ENCODE measurements at places on chromosomes 3 and 15. TPM values are rescaled to one million over a fixed set of nuclear protein-coding genes. Genes with fewer than 3 reads are reported as not detected.

The GOLGA6B gene
- total RNA-seq: not detected

The UNC13C gene
- not detected for total RNA-seq

The SMAD3 gene
- total RNA-seq: 27.3 TPM

The ZDHHC23 gene
- total RNA-seq: 1.9 TPM

The SAMD7 gene
- total RNA-seq: not detected

The PPP2R3A gene
- 6.7 TPM for total RNA-seq

The ADAMTS9 gene
- total RNA-seq: 31.2 TPM

The GLCE gene
- 147 TPM for total RNA-seq

The TGM5 gene
- total RNA-seq: not detected

The RARRES1 gene
- 4.2 TPM for total RNA-seq

The NPAP1 gene
- not detected for total RNA-seq

The ZPLD1 gene
- 0.09 TPM for total RNA-seq

The SMC4 gene
- total RNA-seq: 60.0 TPM

The ILDR1 gene
- total RNA-seq: not detected

The NDN gene
- total RNA-seq: 22.9 TPM

The BHLHE40 gene
- total RNA-seq: 9.0 TPM

The PLCH1 gene
- 0.09 TPM for total RNA-seq

The SCAANT1 gene
- total RNA-seq: 1.2 TPM

The CHRM5 gene
- total RNA-seq: under 0.01 TPM

The LRTM1 gene
- not detected for total RNA-seq

The ANKRD34C gene
- not detected for total RNA-seq

The GNAT1 gene
- not detected for total RNA-seq

The TNFSF10 gene
- 36.7 TPM for total RNA-seq

The ZDHHC19 gene
- total RNA-seq: not detected

The FBXO40 gene
- not detected for total RNA-seq

The PTH1R gene
- 0.18 TPM for total RNA-seq

The HRG gene
- not detected for total RNA-seq

The ALDH1L1 gene
- 0.28 TPM for total RNA-seq

The GDPGP1 gene
- total RNA-seq: 5.9 TPM

The KBTBD8 gene
- 3.5 TPM for total RNA-seq

The LDHAL6B gene
- not detected for total RNA-seq

The CTXN2 gene
- total RNA-seq: under 0.01 TPM

The LRRFIP2 gene
- total RNA-seq: 64.1 TPM

The FBLN2 gene
- total RNA-seq: 1.5 TPM

The CCDC50 gene
- 208 TPM for total RNA-seq

The SH2D7 gene
- not detected for total RNA-seq

The RPP14 gene
- total RNA-seq: 17.8 TPM

The SUSD5 gene
- total RNA-seq: 1.9 TPM

The TUBGCP5 gene
- total RNA-seq: 18.7 TPM

The SUCNR1 gene
- total RNA-seq: not detected

The MBD4 gene
- 19.8 TPM for total RNA-seq

The CDV3 gene
- total RNA-seq: 228 TPM

The SNX22 gene
- total RNA-seq: 0.28 TPM

The ACAN gene
- total RNA-seq: not detected

The TMCC1 gene
- 20.0 TPM for total RNA-seq

The SPATA12 gene
- total RNA-seq: 0.18 TPM

Data from endothelial cell of coronary artery (primary cell).